ENCODE measurements at places on chromosomes 4 and X. TPM values are rescaled to one million over a fixed set of nuclear protein-coding genes. Genes with fewer than 3 reads are reported as not detected.

Gene SLITRK4
- 0.71 TPM for total RNA-seq

Gene PRRG3
- 0.43 TPM for total RNA-seq

Gene EMCN
- total RNA-seq, result 0.51 TPM

Gene FREM3
- total RNA-seq, result 1.1 TPM

DNA sequence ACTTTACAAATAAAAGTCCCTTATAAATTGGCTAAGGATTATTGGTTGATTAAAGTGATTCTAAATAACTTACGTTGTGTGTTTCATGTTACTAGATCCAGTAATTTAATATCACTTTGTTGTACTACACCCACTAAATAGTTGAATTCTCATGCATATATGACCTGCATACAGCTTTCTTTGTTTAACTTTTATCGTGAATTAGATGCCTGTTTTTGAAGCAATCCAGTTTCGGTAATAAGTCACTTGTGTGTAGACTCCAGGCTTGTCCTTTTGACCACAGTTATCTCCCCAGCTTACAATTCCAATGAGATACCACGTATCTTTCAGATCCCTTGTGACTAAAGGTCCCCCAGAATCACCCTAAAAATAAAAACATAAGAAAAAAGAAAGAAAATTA, 27.3 kb upstream of the TMPRSS11D start:
- H3K4me1 ChIP-seq, result no peaks in the 10 kb centered on the region
- H3K27me3 ChIP-seq, result peaks cover 2% of the 10 kb centered on the region
- DNase-seq, result no peak
- no peak overlapping the region for H3K27ac ChIP-seq

DNA sequence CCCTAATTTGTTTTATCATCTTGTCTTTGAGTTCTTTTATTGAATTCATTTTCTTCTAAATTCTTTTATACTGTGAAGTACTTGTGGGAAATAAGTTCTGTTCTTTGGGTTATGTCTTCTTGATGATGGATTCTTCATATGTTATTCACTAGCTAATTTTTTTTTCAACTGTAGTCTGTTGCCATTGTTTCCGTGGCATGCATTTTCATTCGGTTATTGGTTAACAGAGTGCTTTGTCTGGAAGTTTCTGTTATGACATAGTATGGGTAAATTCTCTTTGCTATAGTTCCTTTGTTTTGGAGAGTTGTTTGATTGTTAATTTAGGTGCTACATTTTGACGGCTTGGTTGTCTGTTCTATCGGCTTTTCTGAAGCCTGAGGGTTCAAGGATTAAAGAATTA, 184.9 kb upstream of the AADAT start:
- H3K27ac ChIP-seq, result no peak overlapping the region
- H3K4me3 ChIP-seq, result no peak overlapping the region
- H3K27me3 ChIP-seq, result no peaks in the 10 kb centered on the region
- DNase-seq, result no peak

GRCh38 chr4:145271194-145271593, 90.8 kb upstream of the OTUD4 start:
- H3K4me3 ChIP-seq, result no peak overlapping the region
- H3K27ac ChIP-seq, result no peak overlapping the region
- H3K4me1 ChIP-seq, result peaks cover 2% of the 10 kb centered on the region
- no peak for DNase-seq
- no peaks in the 10 kb centered on the region for H3K27me3 ChIP-seq

DNA sequence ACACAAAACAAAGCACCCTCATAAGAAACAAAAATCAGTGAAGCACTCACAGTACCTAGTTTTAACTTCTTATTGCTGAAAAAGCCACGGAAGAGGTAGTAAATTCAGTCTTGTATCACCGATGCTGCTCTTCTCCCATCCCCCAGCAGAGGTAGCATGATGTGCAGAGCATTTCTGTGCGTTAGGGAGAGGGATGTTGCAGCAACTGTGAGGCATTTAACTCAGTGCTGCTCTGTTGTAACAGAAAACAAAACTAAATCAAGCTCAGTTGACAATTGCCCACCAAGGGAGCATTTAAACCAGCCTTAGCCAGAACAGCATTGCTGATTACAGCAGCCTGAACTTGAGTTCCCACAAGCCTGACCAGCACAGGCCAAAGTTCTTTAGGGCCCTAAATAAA, 1279.7 kb upstream of the ADGRL3 start:
- no peak overlapping the region for H3K4me3 ChIP-seq
- DNase-seq, result no peak
- H3K27ac ChIP-seq, result no peak overlapping the region

GRCh38 chr4:3879681-3880614, 113.8 kb downstream of the ADRA2C start:
- no peak for DNase-seq
- H3K27me3 ChIP-seq, result peaks cover 77% of the 10 kb centered on the region
- no peaks in the 10 kb centered on the region for H3K36me3 ChIP-seq

DNA sequence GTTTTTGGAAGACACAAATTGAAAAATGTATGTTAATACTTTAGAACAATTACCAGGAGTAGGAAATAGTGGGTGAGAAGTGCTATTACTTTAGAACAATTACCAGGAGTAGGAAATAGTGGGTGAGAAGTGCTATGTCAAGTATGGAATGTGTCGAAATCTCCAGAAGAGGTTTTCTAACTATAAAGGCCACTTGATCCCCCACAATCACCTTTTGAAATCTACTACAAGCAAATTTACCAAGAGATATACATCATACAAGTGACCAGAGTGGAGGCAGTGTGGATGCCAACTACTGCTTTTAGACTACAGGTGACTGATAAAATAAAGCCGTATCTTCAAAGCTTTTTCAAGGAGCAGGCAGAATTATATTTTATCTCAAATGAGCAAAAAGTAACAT, 43.1 kb downstream of the MAB21L2 start:
- H3K4me1 ChIP-seq, result no peaks in the 10 kb centered on the region
- H3K36me3 ChIP-seq, result peaks cover 3% of the 10 kb centered on the region
- H3K27ac ChIP-seq, result no peak overlapping the region
- H3K4me3 ChIP-seq, result no peak overlapping the region

GRCh38 chr4:138090150-138090917, 151.8 kb downstream of the SLC7A11 start:
- peak overlapping the region; percentile 40 for H3K27ac ChIP-seq
- no peak for DNase-seq
- H3K4me3 ChIP-seq, result peak overlapping the region; percentile 75
- no peaks in the 10 kb centered on the region for H3K27me3 ChIP-seq
- no peaks in the 10 kb centered on the region for H3K36me3 ChIP-seq

All from type B pancreatic cell (in vitro differentiated cells).